Dermis blood vessel endothelial cell (primary cell): ENCODE measurements at places on chromosomes 3 and 15. TPM values are rescaled to one million over a fixed set of nuclear protein-coding genes. Genes with fewer than 3 reads are reported as not detected.

DNA sequence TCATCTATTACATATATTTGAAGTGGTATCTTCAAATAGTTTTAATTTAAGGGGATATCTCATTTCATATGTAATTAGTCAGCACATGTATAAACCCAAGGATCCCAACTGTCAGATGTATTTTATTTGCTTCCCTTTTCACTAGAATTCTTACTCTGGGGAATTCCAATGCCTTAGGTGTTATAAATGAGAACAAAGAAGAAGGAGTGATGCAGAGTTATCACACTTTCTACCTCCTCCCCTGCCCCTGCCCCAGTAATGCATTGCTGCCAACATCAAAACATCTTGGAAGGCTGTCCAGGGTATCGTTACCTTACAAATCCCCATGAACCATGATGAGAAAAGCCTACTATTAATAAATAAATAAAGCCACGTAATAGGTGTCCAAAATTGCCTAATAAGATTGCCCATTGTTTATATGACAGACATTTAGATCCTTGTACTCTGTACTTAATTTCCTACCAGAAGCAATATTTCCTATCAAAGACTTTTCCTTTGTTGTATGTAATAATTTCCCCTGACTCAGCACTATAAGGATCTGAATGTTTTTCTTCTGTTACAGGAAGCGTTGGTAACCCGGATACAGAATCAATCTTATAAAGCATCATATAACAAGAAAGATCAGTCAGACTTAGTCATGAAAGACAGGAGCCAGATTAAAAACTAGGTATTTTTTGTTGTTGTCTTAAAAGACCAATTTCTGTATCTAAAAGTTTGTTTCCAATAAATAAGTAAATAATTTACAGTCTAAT, 38.8 kb downstream of the CBLB start:
- DNase-seq, result peak; percentile 90

DNA sequence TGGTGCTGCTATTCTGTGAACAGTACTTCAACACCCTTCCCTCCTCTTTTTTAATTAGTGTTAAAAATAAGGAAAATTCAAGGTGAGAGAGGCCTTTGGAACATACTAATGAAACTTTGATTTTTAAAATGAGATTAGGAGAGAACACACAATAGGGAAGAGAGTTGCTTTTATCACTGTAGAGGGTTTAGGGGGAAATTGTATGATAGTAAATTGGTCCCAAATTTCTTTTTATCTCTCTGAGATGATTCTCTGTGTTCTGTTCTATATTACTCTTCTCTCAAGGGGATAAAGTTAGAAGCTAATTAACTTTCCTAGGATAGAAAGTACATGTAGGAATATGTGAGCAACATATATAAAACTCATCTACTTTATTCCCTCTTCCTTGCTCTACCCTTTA, 40.8 kb downstream of the ZFAND6 start:
- no peak for DNase-seq

GRCh38 chr3:111571907-111572460, 23.2 kb downstream of the ZBED2 start:
- DNase-seq, result no peak

DNA sequence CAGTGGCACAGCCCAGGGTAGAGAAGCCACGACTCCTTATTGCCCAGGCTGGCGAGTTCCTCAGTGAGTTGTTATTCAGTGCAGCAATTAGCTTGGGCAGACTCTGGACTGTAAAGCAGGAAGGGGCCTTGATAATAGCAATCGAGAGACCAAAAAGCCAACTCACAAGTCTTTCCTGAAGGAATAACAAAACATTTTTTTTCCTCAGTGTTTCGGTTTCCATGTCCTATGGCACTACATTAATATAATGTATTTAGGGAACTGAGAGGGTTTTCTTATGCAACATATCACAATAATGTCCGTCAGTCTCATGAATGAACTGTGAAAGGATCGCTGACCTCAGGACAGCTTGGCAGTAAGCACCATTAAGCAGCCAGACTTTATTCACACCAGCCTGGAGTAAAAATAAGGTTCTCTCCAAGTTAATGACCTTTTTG, 248.9 kb upstream of the TBL1XR1 start:
- DNase-seq, result peak; percentile 32

GRCh38 chr3:81898336-81898735, 136.9 kb upstream of the GBE1 start:
- DNase-seq, result no peak

DNA sequence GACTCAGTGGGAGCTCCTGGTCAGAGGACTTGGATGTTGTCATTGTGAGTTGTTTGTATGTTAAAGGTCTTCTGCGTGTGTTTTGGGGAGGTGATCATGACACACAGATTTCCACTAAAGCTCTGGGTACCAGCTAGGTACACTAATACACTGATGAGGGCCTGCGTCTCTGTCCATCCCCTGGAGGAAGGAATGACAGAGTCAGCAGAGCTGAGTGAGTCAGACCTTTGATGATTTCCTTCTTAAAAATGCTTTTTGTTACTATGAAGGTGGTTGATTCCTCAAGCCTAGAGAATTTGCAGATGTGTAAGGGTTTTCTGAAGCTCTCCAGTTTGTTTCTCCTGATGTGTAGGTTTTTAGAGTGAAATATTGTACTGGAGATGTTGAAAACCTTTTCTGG, 424.1 kb upstream of the TPM1 start:
- DNase-seq, result no peak

- DNase-seq, result no peak
Measured at GRCh38 chr15:61000276-61000675, 228.8 kb downstream of the RORA start.

DNA sequence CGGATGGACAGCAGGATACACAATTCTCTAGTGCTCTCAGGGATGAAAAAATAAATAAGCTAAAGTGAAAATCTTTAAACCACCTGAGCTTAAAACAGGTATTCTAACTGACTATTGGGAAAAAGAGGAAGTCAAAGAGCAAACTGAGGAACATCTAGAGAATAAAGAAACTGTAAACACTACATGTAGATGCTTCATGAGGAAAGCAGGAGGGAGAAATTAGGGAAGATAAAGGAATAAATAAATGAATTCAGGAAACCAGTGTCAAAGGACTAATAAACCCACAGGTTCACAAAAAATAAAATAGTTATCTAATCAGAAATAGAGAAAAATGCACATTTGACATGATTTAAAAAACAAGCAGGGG, 525 bp upstream of the MCCC1 start:
- no peak for DNase-seq

DNA sequence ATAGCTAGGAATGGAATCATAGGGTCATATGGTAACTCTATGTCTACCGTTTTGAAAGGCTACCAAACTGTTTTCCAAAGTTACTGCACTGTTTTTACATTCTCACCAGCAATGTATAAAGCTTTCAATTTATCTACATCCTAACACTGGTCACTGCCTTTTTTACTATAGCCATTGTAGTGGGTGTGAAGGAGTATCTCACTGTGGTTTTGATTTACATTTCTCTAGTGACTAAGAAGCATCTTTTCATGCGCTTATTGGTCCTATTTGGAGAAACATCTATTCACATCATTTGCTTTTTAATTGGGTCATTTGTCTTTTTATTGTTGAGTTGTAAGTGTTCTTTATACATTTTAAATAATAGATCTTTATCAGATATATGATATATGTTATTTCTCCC, 53.3 kb downstream of the PIK3R4 start:
- no peak for DNase-seq

GRCh38 chr15:101347454-101347853, 52.4 kb upstream of the SNRPA1 start:
- DNase-seq, result no peak

- DNase-seq, result no peak
Measured at GRCh38 chr3:119901148-119901547, 119.2 kb downstream of the NR1I2 start.

GRCh38 chr15:97026781-97027180, 696.3 kb downstream of the NR2F2 start:
- DNase-seq, result no peak

DNA sequence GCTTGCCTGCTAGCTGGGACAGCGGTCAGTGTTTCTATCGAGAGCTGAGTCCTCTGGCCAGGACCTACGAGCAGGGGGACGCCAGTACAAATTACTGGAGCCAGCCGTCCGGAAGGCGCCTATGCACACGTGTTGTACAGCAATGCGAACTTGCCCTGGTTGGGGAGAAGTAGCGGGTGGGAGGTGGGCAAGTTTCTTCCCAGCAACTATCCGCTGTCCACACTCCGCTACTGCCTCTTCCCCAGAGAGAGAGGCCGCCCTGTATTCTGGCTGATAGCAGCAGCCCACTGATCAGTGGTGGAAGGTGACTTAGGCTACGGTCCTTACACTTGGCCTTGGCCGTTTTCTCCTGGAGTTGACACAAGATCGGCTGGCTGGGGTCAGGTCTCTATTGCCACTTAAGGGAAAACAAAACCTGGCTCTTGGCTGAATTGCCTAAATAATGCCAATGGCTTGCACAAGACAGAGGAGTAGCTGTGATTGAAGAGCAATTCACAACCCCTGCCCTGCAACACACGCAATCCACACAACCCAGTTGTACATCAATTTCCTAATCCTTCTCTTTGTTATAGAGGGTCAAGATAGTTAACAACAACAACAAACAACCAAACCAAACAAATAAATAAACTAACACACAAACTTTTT, 12.8 kb upstream of the SHC4 start:
- no peak for DNase-seq

DNA sequence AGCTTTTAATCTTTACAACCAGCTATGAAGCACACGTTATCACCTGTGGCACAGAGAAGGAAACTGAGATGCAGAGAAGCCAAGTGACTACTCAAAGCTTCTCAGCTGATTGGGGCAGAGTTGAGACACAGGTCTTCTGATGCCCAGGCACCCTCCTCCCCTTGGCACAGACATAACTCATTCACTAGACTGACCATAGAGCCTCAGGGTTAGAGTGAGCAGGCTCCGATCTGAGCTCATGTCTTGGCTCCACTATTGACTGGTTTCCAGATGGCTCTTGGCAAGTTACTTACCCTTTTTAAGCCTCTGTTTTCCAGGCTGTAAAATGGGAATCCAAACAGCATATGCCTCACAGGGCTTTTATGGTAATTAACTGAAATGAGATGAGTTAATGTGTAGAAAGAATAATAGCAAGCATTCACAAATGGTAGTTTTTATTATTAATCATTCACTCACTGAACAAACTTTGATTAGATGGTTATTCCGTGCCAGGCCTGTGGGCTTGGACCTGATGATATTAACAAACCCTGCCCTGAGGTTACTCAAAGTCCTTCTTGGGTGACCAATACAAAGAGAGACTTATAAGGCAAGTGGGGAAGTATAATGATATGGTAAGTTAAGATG, 184.3 kb downstream of the ANXA2 start:
- no peak for DNase-seq

DNA sequence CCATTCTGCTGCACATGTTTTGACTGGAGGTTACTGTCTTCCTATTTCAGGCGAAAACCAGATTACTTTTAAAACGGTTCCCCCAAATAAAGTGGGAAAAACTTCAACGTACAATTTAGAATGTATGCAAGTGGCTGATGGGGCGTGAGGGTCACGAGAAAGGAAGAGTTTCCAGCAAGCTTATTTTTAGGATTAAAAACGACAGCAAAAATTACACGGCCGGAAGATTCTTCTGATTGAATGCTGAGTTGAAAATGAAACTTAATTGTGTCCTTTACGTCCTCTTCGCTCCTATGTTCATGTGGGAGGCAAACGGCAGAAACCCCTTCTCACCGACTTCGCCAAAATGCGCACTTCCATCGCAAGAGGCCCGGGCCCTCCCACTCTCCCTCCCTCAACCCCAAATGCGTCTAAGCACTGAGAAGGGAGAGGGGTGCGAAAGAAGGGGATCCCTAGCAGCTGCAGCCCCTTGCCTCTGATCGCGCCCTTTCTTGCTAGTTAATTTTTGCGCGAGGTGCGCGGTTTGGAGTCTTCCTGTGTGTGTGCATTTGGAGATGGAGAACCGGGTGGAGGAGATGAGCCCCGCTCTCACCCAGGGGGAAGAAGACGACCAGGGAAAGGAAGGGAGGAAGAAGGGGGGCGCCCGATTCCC, 656 bp downstream of the CD47 start:
- DNase-seq, result peak; percentile 53

GRCh38 chr15:100234158-100235029, 107.4 kb downstream of the ADAMTS17 start:
- no peak for DNase-seq

- DNase-seq, result no peak
Measured at GRCh38 chr3:4838621-4839022, 140.6 kb upstream of the BHLHE40 start.

DNA sequence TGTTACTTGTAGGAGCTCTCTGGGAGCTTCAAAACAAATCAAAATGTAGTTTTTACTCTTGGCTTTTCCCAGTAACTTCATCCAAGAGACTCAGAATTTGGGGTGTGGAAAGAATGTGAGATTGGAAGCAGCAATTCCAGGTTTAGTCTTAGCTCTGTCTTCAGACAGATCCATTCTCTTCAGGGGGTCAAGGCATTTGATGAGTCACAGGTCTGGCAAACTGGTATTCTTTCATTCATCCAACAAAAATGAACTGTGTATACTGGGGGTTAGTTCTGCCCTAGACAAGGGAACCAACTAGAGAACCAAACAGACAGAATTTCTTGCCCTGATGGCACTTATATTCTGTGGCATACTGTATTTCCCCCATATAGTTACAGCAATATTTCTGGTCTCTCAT, 36.3 kb upstream of the CADPS start:
- no peak for DNase-seq

The DLEC1 gene
- total RNA-seq, result under 0.01 TPM in 1 of 2 replicates, not detected in the other

The CPNE9 gene
- not detected in 2 replicates for total RNA-seq

The FAM227B gene
- total RNA-seq, result 1.4 and 2.4 TPM in 2 replicates

The HTR3E gene
- not detected in 2 replicates for total RNA-seq

The BTLA gene
- under 0.01 and 0.05 TPM in 2 replicates for total RNA-seq

The ARPP21 gene
- total RNA-seq, result under 0.01 TPM in 1 of 2 replicates, not detected in the other

The SLC2A2 gene
- total RNA-seq, result not detected in 2 replicates

The GOLGA6L7 gene
- not detected in 2 replicates for total RNA-seq

The CCR3 gene
- not detected in 2 replicates for total RNA-seq

The GOLGA8H gene
- total RNA-seq, result 1.0 and 1.2 TPM in 2 replicates

The BUB1B gene
- total RNA-seq, result 12.8 and 39.7 TPM in 2 replicates

The AADACL2 gene
- total RNA-seq, result not detected in 2 replicates

The FBXW12 gene
- total RNA-seq, result not detected in 2 replicates

The CYP11A1 gene
- total RNA-seq, result not detected in 2 replicates

The TRIM69 gene
- total RNA-seq, result 12.8 and 14.1 TPM in 2 replicates

The VIPR1 gene
- total RNA-seq, result 0.23 and 0.85 TPM in 2 replicates
